Activated CD4-positive, alpha-beta T cell treated with anti-CD3 and anti-CD28 coated beads for 36 hours (primary cell): ENCODE measurements at places on chromosomes 4 and X. TPM values are rescaled to one million over a fixed set of nuclear protein-coding genes. Genes with fewer than 3 reads are reported as not detected.

GRCh38 chr4:79650217-79650616 is 242.2 kb upstream of the GK2 start:
- no peak overlapping the region for H3K4me3 ChIP-seq
- H3K27me3 ChIP-seq = no peaks in the 10 kb centered on the region
- H3K27ac ChIP-seq = no peak overlapping the region
- peaks cover 11% of the 10 kb centered on the region for H3K4me1 ChIP-seq
- H3K36me3 ChIP-seq = no peaks in the 10 kb centered on the region

DNA sequence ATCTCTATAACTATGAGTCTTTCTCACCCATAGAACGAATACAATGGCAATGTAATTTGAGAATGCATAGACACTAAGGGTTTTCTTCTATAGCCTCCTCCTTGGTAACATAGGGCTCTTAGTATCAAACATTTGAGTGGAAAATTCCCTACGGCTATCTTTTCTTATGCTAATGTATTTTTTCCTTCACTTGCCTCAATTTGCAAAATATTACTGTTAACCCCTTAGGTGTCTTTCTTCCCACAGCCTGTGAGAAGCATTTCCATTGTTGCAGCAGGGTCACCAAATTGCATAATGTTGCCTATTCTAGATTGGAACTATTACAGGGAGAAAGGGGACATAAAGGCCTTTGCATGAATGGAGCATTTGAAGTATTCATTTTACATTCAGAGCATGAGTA is 140.5 kb upstream of the RAPGEF2 start:
- no peak overlapping the region for H3K4me3 ChIP-seq
- H3K27ac ChIP-seq = no peak overlapping the region
- no peak for DNase-seq
- no peaks in the 10 kb centered on the region for H3K36me3 ChIP-seq
- peaks cover 2% of the 10 kb centered on the region for H3K27me3 ChIP-seq
- H3K4me1 ChIP-seq = no peaks in the 10 kb centered on the region

GRCh38 chrX:44025555-44025954 is 52.4 kb upstream of the NDP start:
- H3K36me3 ChIP-seq = no peaks in the 10 kb centered on the region
- no peaks in the 10 kb centered on the region for H3K27me3 ChIP-seq
- no peak overlapping the region for H3K27ac ChIP-seq
- peaks cover 2% of the 10 kb centered on the region for H3K4me1 ChIP-seq

DNA sequence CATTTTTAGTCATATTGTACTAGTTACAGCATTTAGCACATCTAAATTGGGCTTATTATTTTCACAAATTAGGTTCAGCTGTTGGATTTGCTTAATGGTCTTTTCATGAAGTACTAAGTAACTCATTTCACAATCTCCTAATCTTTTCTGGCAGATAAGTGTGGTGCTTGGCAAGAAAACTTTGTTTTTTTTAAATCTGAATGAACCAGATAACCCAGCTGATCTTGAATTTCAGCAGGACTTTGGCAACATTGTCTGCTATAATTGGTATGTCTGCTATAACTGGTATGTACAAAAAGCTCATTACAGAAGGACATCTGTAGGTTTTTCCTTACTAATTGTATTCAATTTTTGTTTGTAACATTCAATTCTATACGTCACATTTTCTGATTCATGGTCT is 22.7 kb downstream of the WDR19 start:
- no peaks in the 10 kb centered on the region for H3K27me3 ChIP-seq
- no peak for DNase-seq
- H3K27ac ChIP-seq = no peak overlapping the region
- H3K4me3 ChIP-seq = no peak overlapping the region

DNA sequence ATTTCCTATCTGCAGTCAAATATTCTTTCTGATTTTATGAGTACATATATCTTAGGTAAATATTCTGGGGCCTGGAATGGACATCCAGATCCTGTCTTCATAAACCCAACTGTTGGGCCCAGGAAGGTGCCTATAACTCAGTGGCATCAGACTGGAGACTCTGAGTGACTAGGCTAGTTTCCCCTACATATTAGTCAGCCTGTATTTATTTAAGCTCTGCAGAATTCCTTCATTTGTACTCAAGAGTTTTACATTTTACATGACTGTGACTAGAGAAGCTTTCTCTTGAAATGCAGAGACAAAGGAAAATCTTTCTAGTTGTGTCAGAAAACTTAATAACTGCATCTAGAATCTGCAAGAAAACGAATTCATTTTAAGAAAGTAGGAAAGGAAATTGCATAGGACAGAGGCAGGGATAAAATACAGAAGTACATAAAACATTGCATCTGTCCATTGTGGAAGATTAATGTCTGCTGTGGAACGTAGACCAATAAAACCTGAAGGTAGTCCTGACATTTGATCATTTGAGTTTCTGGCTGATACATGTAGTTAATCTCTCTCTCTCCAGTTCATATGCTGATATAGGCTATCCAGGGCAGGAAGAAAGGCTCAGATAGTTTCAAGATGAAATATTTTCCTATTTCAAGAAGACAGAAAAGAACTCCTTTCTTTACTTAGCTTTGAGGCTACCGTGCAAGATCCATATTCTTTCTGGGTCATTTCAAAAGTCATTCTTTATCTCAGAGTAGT is 78.2 kb downstream of the OPHN1 start:
- H3K4me1 ChIP-seq = no peaks in the 10 kb centered on the region
- DNase-seq = no peak
- H3K36me3 ChIP-seq = no peaks in the 10 kb centered on the region
- no peak overlapping the region for H3K27ac ChIP-seq

DNA sequence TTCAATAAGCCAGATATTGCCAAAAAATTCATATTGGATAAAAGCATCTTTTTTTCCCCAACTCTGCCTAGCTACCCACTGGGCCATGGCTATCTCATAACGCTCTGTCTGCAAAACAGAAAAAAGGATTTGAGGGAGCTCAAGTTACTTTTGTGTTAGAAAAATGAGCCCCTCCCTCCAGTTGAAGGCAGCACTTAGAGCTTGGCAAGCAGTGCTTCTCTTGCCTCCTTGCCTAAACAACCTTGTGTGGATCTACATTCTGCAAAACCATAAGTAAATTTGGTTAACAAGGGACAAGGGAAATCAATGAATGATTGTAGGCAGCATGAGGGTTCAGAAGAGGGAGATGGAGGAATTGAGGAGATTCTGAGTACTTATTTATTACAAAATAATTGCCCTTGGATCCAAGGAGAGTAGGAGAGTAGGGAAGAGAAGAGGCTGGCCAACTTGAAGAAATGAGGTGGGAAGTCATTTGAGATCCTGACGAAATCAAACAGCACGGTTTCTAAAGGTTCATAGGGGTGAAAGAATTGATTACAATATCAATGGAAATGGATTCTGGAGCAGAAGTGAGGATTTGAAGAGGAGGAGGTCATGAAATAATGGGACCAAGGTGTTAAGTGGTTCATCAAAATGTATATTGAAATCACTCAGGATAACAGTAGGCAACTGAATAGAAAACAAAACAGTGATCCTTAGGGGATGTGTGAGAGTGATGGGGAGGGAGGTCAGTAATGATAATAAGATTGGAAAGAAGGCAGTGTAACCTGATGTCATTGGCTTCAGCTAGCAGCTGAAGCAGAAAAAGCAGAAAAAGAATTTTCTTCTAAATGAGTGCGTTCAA is 434.8 kb upstream of the IGFBP7 start:
- H3K27ac ChIP-seq = no peak overlapping the region
- no peak overlapping the region for H3K4me3 ChIP-seq
- H3K36me3 ChIP-seq = no peaks in the 10 kb centered on the region
- no peaks in the 10 kb centered on the region for H3K27me3 ChIP-seq

DNA sequence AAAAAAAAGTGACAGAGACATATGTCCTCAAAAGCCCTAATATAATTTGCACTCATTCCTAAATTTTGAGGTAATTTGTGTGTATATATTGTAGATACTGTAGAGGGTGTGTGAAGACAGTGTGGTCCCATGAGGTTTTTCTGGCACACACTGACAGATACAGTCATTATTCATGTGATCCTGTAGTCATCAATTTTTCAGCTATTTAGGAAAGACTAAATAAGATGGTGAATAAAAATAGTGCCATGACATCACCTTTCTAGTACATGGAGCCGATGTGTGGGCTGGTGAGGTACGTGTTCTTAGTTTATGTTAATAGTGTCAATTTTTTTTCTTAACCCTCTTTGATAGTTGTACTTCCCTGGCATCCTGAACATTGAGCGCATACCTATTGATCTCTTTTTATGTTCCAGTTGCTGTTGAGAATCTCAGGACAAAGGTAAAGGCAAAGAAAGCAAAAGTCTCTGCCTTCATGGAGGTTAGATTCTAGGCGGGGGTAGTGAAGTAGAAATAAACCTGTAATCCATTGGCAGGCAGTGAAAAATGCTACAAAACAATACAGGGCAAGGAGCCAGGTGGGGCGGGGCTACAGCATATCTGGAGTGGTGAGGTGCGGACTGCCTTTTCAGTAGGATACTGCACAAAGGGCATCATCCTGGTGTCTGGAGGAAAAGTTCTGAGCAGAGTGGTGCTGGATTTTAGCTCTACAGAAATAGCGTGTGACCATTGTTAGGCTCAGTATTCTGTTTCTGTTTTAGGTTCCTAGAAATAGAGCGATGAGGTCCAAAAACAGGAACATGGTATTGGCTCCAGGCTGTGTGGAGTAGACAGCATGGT is 93.8 kb downstream of the ARHGAP10 start:
- H3K4me1 ChIP-seq = peaks cover 2% of the 10 kb centered on the region
- no peak for DNase-seq
- no peak overlapping the region for H3K4me3 ChIP-seq
- H3K36me3 ChIP-seq = peaks cover 10% of the 10 kb centered on the region
- H3K27ac ChIP-seq = no peak overlapping the region
- no peaks in the 10 kb centered on the region for H3K27me3 ChIP-seq

DNA sequence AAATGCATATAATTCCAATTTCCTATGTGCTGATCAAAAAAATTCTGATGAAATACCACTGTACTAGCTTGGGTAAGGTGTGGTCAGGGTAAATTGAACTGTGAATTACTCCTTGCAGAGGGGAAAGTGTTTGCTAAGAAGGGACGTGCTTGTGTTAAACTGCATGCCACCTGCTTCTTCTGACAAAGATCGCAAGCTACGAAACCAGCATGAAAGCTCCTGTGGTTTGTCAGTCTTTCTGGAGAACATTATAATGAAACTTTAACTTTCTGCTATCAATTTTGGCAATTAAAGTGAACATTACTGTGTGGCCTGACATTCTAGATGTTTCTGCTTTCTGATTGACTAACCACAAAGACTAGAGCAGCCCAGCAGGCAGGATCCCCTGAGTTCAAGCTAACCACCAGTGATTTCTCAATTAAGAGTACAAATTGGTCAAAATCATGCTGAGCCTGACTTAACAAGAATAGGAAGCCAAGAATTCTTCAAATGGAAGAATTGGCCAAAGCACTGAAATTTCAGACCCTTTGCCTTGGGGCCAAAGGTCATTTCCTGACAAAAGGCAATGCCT is 239.0 kb downstream of the SLITRK2 start:
- no peaks in the 10 kb centered on the region for H3K4me1 ChIP-seq
- H3K4me3 ChIP-seq = no peak overlapping the region
- DNase-seq = no peak

GRCh38 chrX:151088221-151088620 is 88.2 kb upstream of the GPR50 start:
- H3K36me3 ChIP-seq = no peaks in the 10 kb centered on the region
- H3K4me3 ChIP-seq = no peak overlapping the region
- no peak overlapping the region for H3K27ac ChIP-seq
- no peak for DNase-seq
- H3K4me1 ChIP-seq = no peaks in the 10 kb centered on the region
- H3K27me3 ChIP-seq = peaks cover 18% of the 10 kb centered on the region

- H3K27me3 ChIP-seq = no peaks in the 10 kb centered on the region
- no peaks in the 10 kb centered on the region for H3K4me1 ChIP-seq
- H3K27ac ChIP-seq = no peak overlapping the region
- H3K4me3 ChIP-seq = no peak overlapping the region
- H3K36me3 ChIP-seq = no peaks in the 10 kb centered on the region
These were observed 28.0 kb downstream of the PDHA2 start for GRCh38 chr4:95867919-95868318.

GRCh38 chr4:55087913-55088260 is 37.5 kb downstream of the KDR start:
- H3K27me3 ChIP-seq = peaks cover 7% of the 10 kb centered on the region
- H3K36me3 ChIP-seq = no peaks in the 10 kb centered on the region
- no peaks in the 10 kb centered on the region for H3K4me1 ChIP-seq
- no peak overlapping the region for H3K4me3 ChIP-seq

DNA sequence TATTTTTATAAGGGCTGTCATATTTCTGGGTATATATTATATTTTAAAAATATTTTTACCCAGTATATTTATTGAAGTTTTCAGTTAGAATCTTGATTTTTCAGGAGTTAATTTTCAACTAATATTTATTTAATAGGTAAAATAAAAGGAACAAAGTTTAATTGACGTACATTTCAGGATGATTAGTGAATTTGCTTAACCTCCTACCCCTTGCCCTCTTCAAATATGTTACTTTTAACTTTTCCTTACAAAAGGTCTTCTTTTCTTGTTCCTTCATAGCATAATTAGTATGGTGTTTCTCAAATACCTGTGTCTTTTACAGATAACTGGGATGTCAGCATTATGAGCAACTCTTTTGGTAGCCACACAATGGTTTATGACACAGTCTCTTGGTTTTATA is 24.8 kb upstream of the MSMO1 start:
- no peaks in the 10 kb centered on the region for H3K27me3 ChIP-seq
- DNase-seq = no peak
- H3K27ac ChIP-seq = no peak overlapping the region

DNA sequence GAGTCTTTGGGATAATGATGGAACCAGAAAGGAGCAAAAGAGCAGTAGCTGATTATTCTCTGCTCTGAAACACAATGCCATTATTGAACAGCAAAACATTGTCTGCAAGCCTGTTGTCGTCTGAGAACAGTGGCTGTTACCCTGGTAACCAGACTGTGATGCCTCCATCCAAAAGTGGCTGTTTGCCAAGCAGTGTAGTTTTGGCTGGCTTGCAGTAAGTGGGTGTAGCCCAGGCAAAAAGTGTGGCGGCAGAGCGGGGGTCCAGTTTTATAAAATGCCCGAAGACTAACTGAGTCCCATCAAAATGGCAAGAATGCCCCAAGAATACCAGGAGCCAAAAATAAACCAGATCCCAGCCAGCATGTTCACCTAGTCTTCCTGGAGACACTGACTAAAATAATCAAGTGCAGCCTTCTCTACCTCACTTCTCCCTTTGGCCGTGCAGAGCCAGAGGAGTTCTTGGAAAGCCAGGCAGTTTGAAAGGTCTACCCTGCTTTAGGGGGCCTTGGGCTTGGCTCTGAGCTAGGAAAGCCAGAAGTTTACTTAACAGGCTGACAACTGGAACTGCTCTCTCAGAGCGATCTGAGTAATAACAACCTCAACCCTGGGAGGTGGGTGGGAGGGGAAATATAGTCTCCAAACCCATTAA is 2.6 kb downstream of the PLP1 start:
- H3K36me3 ChIP-seq = no peaks in the 10 kb centered on the region
- H3K27me3 ChIP-seq = peaks cover 10% of the 10 kb centered on the region
- no peak overlapping the region for H3K4me3 ChIP-seq
- DNase-seq = no peak

GRCh38 chr4:1177274-1178141 is 5.1 kb upstream of the SPON2 start:
- peaks cover 10% of the 10 kb centered on the region for H3K36me3 ChIP-seq
- H3K27me3 ChIP-seq = peaks cover 9% of the 10 kb centered on the region
- H3K27ac ChIP-seq = no peak overlapping the region
- H3K4me3 ChIP-seq = no peak overlapping the region
- no peak for DNase-seq

The RBM46 gene
- total RNA-seq = not detected

The TMEM192 gene
- total RNA-seq = 8.8 TPM

The KDR gene
- total RNA-seq = not detected

The ANKRD50 gene
- 0.42 TPM for total RNA-seq

The DOK7 gene
- not detected for total RNA-seq

The FAM184B gene
- total RNA-seq = 0.04 TPM

The IRS4 gene
- not detected for total RNA-seq

The FOXO4 gene
- total RNA-seq = 9.5 TPM

The SORBS2 gene
- total RNA-seq = not detected

The ZFP92 gene
- total RNA-seq = 0.98 TPM

The TREX2 gene
- 0.91 TPM for total RNA-seq

The RHOH gene
- 83.6 TPM for total RNA-seq
